Stomach (tissue), 19 donors: ENCODE measurements at places on chromosomes 12 and 14. TPM values are rescaled to one million over a fixed set of nuclear protein-coding genes. Genes with fewer than 3 reads are reported as not detected.

SLC2A14 gene
- total RNA-seq = not detected

PAPLN gene
- 7.7 TPM for total RNA-seq

- H3K27ac ChIP-seq = no peak overlapping the region
- H3K4me1 ChIP-seq = peaks cover 13% of the 10 kb centered on the region
- H3K4me3 ChIP-seq = no peak overlapping the region
Observed at GRCh38 chr12:99454539-99455172, 192.9 kb upstream of the GARIN6 start.

GRCh38 chr12:6116471-6117021 lies 7.9 kb downstream of the VWF start:
- H3K27ac ChIP-seq = peak overlapping the region; percentile 63
- H3K4me1 ChIP-seq = no peaks in the 10 kb centered on the region
- H3K4me3 ChIP-seq = no peak overlapping the region
- H3K36me3 ChIP-seq = no peaks in the 10 kb centered on the region
- DNase-seq = peak; percentile 20
